ENCODE measurements at places on chromosomes 16 and 17.

DNA sequence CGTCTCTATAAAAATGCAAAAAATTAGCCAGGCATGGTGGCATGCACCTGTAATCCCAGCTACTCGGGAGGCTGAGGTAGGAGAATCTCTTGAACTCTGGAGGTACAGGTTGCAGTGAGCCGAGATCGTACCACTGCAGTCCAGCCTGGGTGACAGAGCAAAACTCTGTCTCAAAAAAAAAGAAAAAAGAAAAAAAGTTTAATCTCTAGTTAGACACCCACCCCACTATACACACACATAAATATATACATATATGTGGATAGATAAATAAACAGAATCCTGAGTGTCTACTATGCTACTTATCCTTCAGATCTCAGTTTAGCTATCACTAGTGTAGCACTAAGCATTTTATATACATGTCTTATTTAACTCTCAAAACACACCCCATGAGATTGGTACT lies 18.7 kb downstream of the ITGAL start:
- no peak for DNase-seq

- DNase-seq = no peak
Measured at GRCh38 chr16:86158688-86159360, 259.9 kb downstream of the IRF8 start.

DNA sequence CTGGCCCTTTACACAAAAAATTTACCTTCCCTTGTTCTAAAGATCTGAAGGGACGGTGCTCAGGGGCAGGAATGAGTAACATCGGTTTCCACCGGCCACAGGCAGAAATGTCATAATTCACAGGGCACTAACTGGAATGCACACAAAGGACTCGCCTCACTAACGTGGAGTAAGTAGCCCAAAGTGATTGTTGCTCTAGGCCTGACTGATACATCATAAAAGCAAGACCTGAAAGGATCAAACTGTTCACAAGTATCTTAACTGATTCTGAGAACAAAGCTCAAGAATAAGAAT lies 8.9 kb upstream of the TCF25 start:
- DNase-seq = no peak

- no peak for DNase-seq
Measured at GRCh38 chr17:13462673-13463124, 139.0 kb downstream of the HS3ST3A1 start.

DNA sequence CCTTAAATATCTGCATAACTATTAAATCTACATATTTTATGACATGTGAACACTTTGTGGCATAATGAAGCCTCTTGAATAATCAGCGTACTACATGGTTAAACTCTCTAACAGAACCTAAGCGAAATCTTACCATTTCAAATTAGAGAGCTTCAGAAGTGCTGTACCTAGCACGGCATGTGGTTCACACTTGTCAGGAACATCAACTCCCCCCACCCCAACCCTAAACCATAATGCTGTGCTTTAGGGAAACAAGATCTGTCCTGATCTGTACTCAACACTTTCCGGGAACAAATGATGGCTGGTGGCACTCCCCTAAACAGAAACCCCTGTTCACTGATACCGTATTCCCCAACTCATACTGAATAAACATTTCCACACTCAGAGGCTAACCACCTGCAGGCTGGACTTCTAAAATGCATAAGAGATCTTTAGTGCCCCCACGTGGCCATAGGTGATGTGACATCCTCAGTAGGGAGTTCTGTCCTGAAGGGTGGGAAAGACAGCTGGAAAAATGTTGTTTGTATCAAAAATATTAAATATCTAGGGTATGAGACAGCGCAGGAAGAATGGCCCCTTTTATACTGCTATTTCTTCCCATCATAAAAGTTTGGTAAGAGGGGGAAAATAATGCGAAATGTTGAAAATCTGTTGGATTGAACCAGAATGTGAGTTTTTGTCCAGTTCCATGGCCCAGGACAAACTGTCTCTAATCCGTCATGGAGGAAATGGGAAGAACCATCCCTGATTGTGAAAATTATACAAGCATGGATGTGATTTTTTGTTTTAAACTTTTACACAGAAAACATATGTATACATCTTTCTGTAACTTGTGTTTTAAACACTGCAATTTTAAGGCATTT lies 88.6 kb downstream of the USP31 start:
- peak; percentile 38 for DNase-seq

- DNase-seq = no peak
Measured at GRCh38 chr16:86220561-86220960, 289.8 kb upstream of the FOXF1 start.

DNA sequence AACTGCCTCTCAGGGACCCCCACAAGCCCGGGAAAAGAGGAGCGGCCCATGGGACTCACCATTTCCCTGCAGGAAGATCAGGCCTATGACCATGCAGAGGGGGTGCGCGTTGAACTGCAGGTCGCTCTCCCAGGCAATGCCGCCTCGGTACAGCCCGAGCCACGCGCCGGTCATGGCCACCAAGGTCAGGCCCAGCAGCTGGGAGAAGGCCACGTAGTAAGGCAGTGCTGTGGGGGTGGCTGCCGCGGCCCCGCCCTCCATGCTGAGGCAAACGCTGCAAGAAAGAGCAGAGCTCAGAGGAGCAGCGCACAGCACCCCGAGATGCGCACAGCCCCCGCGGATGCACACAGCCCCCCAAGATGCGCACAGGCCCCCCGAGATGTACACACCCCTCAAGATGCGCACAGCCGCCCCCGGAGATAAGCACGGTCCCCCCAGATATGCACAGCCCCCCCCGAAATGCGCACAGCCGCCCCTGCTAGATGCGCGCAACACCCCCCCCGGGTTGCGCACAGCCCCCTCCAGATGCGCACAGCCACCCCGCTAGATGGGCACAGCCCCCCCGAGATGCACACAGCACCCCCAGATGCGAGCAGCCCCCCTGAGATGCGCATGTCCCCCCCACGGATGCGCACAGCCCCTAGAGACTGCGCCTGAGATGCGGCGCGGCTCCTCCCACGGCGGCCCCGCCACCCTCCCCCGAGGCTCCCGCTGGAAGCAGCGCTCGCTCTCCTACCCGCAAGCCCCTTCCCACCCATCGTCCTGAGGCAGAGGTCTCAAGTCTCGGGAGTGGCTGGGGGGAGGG lies 8.6 kb downstream of the CYB561 start:
- no peak for DNase-seq

DNA sequence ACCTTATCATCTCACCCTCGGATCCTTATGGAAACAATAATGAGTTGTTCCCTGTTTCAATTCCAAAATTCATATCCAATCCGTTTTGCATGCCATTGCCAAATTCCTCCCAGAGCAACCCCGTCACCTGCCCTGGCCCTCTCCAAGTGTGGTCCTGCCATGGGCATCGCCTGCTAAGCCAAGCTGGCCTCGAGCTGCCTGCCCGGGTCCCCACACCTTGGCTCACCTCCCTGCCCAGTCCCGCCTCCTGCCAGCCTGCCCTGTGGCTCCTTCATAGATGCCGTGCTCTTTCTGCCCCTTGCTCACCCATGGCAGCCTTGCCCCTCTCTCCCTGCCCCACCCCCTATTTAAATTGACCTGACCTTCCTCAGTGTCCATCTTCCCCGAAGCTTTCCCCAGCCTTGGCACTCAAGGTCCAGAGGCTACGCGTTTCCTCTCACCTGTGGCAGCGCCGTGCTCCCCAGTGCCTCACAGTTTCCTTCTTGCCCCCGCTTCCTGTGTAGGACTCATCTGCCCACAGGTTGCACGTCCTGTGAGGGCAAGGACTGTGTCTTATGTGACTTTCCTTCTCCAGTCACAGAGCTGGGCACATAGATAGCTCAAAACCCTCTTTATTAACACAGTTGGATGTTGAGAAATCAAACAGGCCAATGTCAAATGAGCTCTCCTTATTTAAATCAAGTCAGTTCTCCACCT lies 12.7 kb downstream of the MAPT start:
- DNase-seq = no peak

DNA sequence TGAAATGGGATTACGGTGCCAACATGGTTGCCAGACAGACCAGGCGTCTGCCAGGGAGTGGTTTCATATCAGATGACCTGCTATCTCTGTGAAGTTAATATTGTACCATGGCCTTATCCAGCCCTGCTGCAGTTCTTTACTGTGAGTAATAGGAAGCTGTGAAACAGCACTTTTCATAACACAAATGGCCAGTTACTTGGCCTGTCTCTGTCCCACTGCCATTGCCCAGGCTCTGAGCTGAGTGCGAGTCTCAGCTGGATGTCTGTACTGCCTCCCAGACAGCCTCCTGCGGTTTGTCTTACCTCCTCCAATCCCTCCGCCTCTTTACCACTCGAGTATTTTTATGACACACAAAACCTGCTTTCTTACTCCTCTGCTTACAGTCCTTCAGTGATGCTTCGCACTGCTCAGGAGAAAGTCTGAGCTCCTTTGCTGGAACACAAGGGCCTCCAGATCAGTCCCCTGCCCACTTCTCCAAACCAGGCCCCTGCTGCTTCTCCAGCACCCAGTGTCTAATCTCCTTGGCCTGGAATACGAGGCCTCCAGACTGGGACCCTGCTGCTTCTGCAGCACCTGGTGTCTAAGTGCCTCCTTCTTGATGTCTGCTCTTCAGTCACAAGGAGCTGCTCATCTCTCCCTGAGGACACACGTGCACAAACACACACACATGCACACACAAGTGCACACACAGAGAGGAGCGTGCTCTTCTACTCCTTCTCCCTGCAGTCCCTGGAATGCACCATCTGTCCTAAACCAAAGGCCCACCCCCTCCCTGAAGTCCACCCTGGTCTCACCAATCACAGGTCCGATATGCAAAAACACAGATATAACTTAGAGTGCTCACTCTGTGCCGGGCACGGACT lies 17.1 kb upstream of the RHOT1 start:
- no peak for DNase-seq

GRCh38 chr16:14444979-14445810 lies 184.9 kb downstream of the PARN start:
- DNase-seq = no peak
